ENCODE measurements at places on chromosomes 12 and 14.

GRCh38 chr12:32902287-32902997, 5.9 kb upstream of the PKP2 start:
- DNase-seq: no peak

DNA sequence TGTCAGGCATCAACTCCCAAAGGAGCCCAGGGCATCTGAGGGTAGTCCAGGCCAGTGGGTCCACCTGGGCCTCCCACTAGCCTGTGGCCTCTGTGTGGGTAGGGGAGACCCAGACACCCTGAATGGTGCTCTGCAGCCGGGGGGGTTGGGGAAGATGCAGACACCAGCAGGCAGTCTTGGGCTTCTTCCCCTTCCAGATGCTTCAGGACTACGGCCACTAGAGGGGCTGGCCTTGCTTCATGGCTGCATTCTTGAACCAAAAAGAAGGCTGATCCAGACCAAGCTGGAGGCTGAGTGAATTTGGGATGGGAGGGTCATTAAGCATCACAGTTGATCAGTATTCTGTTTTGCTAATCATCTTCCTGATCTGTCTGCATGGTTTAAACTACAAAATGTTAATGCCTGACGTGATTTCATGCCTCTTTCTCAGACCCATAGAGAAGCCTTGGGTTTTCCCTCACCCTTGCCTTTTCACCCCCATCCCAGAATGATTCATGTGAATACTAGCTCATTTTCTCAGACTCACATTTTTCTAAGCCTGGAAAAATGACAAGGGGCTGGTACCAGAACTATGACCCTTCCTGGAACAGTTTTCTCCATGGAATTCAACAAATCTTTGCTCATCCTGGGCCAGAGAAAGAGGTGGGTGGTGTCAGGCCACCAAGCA, 134.2 kb downstream of the NTF3 start:
- peak; percentile 51 for DNase-seq

DNA sequence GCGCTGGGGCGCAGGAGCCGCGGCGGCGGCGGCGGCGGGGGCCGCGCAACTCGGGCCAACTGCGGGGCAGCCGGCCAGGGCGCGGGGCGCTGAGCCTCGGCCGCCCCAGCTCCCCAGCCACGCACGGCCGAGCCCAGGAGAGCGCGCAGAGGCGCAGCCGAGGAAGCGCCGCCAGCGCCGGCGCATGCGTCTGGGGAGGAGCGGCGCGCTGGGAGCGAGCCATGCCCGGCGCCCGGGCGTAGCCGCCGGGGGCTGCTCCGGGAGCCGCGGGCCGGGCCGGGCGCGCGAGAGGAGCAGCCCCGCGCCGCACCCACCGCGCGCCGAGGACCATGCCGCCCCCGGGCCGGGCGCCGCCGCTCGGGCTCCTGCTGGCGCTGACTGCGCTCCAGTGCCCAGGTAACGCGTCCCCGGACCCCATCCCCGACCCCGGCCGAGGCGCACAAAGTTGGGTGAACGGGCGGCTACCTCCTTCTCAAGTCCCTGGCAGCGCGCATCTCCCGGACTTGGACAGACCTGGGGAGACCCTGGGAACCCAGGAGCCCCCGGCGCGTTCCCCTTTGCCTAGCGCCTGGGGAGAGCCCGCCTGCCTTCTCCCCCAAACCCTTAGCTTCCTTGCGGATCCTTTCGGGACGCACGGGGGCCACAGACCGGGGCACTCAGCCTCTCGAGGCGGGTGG, 121.4 kb downstream of the AACS start:
- DNase-seq: no peak

DNA sequence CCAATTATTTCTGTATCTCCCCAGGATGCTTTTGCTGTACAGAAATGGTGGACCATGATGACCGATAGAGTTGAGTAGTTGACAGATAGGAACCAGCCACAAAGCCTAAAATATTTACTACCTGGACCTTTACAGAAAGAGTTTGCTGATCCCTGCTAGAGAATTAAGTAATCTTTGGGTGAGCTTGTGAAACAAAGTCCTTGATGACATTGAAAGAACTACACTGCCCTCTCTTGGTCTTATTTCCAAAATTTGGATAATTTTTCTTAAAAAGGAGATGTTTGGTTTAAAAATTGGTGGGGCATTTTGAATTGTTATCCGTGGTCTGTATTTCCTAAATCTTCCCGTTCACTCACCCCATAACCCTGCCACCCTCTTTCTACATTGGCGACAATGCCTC, 13.7 kb upstream of the TCTN1 start:
- no peak for DNase-seq

- peak; percentile 4 for DNase-seq
These were observed 115.5 kb upstream of the G2E3 start for GRCh38 chr14:30443368-30444007.

DNA sequence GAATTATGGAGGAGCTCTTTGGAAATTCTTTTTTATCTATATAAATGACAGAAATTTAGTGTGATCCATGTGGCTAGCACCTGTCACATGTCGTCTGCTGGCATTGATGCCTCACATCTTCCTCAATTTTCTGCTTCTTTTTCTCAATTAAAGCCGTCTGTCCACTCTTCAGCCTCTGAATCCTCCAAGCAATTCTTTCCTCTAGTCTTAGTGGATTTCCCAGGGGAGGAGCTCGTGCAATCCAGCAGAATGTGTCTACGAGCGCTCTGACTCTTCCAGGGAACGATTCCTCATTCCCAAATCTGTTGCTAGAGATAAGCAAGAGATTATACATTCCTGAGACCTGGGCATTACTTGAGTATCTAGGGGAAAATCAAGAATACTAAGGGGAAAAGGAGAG, 176.6 kb downstream of the EMP1 start:
- no peak for DNase-seq

- DNase-seq: peak; percentile 32
These were observed 31.5 kb upstream of the LIMA1 start for GRCh38 chr12:50314636-50315312.

GRCh38 chr14:33691907-33692306, 259.0 kb downstream of the EGLN3 start:
- no peak for DNase-seq

GRCh38 chr12:64739778-64740177, 19.4 kb downstream of the GNS start:
- no peak for DNase-seq

GRCh38 chr12:62800707-62801400, 134.1 kb downstream of the PPM1H start:
- peak; percentile 22 for DNase-seq

GRCh38 chr12:14454098-14454907, 88.8 kb downstream of the ATF7IP start:
- DNase-seq: peak; percentile 5

DNA sequence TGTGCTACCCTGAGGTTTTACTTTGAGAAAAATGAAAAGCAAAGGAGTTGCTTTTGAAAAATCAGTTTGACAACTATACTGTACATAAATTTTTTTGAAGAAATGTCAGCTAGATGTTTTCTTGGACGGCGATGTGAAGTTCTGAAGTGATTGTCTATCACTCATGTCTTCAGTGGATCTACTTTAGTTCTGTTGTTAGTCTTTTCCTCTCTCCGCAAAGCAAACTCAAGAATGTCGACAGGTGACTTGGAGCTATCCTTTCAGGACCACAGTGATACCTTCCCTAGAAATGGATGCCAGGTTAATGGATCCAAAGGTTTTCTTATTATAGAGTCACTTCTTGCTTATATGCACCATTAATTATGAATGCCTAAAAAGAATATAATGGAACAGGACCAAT, 1.2 kb downstream of the PTPRO start:
- DNase-seq: no peak

- no peak for DNase-seq
These were observed 122.2 kb downstream of the PIWIL1 start for GRCh38 chr12:130459916-130460315.

GRCh38 chr12:92486443-92487137, 216.2 kb upstream of the PLEKHG7 start:
- no peak for DNase-seq

- no peak for DNase-seq
These were observed 56.7 kb upstream of the GALNT9 start for GRCh38 chr12:132385923-132386751.

- DNase-seq: peak; percentile 47
These were observed 29.4 kb upstream of the ETFBKMT start for GRCh38 chr12:31629756-31630732.

DNA sequence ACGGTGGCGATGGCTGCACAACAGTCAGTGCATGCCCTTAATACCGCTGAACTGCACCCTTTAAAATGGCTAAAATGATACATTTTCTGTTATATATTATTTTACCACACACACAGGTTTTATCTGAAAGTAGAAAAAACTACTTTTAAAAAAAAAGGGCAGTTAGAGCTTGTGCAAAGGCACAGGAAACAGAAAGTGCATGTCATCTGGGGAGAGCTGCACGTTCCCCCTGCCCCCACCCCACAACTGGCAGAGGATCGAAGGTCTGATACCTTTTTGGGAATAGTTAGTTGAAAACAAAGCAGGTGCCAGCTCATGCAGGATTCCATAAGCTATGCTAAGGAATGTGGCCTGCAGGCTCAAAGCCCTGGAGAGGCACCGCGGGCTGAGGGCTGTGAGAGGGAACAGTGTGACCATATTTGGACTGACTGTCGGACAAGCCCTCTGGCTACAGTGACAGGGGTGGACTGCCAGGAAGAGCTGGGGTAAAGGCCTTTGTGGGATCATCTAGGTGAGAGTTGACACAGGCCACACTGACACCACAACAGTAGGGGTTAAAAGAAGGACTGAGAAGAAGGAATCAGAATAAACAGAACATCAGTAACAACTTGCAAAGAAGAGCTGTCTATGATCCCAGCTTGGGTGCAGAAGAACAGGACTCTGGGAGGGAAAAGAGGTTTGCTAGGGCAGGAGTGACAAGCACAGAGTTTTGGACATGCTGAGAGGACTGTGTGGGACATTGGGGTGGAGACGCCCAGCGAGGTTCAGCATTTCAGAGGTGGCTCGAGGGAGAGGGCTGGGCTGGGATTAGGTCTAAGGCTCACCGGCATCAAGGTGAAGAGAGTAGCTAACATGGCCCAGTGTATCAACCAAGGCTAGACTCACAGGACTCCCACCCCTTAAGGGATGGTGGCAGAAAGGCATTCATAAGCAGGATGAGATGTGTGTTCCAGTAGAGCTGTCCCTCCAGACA, 54.6 kb downstream of the ACTN1 start:
- no peak for DNase-seq

GRCh38 chr12:98532687-98533304, 17.4 kb downstream of the TMPO start:
- no peak for DNase-seq

DNA sequence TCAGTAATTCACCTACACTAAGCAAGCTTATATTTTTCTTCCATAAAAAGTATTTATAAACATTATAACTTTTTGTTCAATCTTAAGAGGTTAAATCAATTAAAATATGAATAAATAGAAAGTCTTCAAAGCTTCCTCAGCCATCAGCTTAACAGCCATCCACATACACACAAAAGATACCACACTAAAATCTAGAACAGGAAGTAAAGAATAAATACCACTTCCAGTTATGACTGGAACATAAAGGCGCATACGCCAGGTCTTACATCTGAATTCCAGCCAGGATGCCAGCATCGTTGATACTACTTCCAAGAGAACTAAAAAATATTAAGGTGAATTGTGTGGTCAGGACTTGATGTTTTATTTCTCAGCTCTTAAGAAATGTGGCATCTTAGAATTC, 17.0 kb downstream of the SIX1 start:
- DNase-seq: no peak

DNA sequence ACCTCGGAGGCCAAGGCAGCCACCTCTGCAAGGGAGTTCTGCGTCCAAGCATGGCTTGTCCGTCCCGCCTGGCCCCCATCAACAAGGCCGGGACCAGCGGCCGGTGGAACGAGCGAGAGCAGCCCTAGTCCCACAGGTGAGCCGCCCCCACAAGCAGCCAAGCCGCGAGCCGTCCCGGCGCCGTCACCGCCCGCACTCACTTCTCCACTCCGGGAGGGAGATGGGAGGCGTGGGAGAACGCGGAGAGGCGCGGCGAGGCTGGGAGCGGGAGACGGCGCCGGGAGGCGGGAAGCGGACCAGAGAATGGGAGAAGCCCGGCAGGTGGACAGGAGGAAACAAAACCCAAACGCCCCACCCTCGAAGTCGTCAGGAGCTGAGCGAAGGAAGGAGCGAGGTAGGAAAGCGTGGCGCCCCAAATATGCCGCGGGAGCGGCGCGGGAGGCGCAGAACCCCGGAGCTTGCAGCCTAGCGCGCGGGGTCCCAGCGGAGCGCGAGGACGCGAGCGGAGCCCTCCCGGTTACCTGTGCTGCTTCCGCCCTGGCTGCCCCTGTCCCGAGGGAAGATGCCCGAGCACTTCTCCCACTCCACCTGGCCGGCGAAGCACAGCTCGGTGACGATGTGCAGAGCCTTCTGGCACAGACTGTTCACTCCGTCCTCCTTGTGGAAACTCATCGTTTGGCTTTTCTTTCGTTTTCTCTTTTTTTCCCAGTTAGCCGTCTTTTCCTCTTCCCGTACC, 600 bp downstream of the SYT10 start:
- peak; percentile 0 for DNase-seq

DNA sequence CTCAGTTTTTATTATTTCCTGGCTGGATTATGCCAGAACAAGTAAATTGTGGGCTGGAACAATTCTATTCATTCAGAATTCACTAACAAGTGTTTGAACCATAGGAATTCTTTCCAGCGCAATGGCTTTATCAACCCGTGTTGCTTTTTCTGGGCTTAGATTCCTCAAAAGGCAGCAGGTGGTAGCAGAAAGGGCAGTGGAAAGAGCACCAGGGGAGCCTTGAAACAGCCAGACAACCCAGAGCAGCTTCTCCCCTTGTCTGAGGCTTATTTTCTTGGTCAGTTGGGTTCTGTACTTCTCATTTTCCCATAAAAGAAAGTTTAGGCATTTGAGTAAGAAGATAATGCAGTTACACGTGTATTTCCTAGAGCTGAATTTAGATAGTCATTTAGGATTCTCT, 130.7 kb downstream of the OTOGL start:
- DNase-seq: no peak

GRCh38 chr12:18224745-18225144, 36.6 kb upstream of the PIK3C2G start:
- DNase-seq: peak; percentile 10

DNA sequence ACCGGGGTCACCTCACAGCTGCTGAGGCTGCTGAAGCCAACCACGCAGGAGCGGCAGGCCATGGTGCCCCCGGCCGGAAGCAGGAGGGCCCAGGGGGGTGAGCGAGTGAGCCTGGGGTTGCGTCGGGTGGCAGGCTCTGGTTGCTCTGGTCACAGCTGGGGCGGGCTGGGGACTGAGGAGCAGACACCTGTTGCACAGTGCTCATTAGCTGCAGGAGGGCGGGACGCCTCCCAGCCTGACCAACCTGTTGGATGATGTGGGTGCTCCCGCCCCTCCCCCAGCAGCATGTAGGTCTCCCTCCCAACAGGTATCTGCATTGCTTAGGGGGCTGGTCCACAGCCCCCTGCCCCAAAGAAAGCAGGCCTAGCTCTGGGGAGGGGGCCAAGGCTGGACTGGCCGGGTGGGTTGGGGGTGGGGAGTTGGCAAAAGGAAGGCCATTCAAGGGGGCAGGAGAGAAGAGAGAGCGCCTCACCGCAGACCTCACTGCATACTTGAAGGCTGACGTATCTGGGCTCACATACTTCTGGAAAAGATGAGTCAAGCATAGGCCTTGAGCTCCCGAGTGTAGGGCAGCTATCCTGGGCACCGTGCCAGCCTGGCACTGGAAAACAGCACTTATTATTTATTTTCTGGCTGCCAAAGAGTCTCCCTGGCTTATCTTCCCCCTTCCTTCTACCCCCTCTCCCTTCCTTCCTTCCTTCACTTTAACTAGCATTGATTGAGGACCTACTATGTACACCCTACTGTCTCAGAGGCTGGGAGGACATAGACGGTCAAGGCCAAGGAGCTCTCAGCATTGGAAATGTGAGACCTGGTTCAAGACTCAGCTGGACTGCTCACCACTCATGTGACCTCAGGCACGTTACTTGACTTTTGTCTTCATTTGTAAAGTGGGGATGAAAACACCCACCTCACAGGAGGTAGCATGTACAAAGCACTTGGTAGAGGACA, at the start of gene KRT80:
Gene KRT80, minus strand, starts transcription at position 174 of the 951 bp plus-strand sequence. Its CDS starts 112 bp downstream, at position 62.
- peak; percentile 95 for DNase-seq
